ENCODE measurements at places on chromosomes 5 and 9. TPM values are rescaled to one million over a fixed set of nuclear protein-coding genes. Genes with fewer than 3 reads are reported as not detected.

MYOZ3 gene
- total RNA-seq: under 0.01 TPM

RMI1 gene
- 8.0 TPM for total RNA-seq

NXNL2 gene
- total RNA-seq: 7.4 TPM

TAS2R1 gene
- total RNA-seq: not detected

CCNJL gene
- 0.88 TPM for total RNA-seq

MEIKIN gene
- not detected for total RNA-seq
